ENCODE measurements at places on chromosomes 12 and 14.

DNA sequence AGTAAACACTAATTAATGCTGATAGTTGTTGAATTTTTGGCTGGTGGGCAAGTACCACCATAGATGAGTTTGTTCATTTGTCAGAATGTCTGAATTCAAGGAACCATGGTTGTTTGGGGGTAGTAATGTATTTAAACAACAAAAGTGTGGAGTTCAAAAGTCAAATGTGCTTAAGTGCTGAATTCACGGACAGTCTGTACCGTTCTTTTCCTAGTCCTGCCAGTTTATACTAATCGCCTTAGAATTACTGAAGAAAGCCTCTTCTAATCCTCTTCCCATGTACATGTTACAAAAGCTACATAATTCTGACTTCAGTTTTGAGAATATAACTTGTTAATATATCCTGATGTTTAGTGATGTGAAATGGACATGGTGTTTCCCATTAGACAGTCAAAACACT, 2.7 kb downstream of the NAA25 start:
- no peak for DNase-seq

DNA sequence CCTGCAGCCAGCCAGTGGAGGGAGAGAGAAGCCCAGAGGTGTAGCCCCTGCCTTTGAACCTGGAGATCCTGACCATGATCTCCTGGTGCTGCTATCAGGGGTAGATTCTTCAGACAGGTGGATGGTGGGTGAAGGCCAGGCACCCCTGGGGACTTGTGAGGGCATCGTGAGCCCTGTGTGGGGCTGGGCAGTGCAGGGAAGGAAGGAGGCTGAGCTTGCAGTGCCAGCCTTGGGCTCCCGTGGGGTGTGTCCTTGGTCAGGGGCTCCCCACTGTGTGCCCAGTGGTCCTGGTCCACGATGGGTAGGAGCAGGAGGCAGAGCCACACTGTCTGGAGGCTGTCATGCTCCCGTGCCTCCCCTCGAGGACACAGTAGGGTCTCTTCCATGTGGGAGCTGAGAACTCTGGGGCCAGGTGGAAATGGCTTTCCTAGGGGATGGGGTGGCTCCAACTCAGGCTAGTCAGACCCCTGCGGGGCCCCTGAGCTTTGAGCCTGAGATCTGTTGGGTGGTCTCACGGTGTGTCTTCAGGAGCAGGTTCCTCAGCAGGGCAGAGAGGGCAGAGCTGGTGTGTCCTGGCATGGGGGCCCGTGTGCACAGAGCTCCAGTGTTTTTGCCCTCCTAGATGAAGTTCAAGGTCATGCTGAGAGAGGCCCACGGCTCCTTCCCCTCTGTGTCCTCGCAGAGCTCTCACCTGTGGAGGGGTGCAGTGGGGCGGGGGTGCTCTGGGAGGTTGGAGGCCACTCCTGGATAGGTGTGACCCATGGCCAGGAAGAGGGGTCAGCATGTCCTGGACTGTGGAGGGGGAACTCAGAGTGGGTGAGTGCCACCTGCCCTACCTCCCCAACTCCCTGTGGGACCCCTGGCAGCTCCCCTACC, 25.0 kb downstream of the RTL1 start:
- DNase-seq: no peak

DNA sequence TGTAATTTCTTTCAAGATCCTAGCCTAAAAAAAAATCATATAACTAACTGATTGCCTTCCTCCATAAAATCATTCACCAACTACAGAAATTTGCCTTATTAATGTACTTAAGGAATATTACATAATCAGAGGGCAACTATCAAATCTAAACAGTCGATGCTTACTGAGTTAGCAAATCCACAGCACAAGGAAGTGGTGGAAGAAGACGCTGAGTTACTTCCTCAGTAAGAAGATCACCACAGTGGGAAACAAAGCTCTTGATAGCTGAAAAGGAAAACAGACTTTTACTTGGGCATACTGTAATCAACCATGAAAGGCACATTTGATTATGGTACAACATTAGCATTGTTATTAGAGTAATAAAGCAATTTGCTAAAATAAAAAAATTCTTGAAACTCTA, 48.7 kb downstream of the HEATR5A start:
- DNase-seq: no peak

DNA sequence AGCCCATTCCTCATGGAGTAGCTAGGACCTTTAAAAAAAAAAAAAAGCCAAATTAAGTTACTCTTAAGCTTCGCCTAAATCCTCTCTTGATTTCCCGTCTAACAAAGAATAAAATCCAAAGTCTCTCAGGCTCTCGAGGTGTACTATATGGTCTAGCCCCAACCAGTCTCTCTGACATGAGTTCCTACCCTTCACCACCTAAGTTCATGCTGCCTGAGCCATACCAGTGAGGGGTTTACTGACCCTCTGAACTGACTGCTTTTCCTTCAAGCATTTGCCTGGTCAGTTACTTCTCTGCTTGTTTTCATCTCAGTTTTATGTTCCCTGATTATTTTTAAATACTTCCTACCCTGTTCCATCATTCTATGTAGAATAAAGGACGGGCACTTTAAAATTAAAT, 58.2 kb upstream of the KCNMB4 start:
- no peak for DNase-seq

DNA sequence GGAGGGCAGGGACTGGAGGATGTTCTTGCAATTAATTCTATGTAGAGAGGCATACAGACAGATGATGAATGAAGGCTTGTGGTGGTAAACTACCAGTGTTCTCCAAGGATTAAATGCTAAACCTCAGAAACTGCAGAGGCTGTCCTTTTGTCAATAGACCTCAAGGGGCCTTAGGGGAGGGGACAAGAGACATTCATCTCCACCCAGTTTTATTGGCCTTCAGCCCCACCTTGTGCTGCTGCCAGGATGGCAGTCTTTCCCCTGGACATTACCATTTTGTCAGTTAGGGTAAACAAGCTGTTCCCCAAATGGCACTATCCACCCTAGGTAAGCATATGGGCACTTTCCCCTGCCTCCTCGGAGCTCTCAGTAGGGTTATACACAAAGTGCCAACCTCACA, 4.9 kb upstream of the SMAGP start:
- no peak for DNase-seq

- DNase-seq: no peak
Measured at GRCh38 chr14:58677996-58678395, 40.2 kb downstream of the DACT1 start.

- no peak for DNase-seq
Measured at GRCh38 chr12:126949558-126949957, 1317.4 kb upstream of the TMEM132C start.

GRCh38 chr14:58882577-58883018, 244.8 kb downstream of the DACT1 start:
- DNase-seq: no peak

DNA sequence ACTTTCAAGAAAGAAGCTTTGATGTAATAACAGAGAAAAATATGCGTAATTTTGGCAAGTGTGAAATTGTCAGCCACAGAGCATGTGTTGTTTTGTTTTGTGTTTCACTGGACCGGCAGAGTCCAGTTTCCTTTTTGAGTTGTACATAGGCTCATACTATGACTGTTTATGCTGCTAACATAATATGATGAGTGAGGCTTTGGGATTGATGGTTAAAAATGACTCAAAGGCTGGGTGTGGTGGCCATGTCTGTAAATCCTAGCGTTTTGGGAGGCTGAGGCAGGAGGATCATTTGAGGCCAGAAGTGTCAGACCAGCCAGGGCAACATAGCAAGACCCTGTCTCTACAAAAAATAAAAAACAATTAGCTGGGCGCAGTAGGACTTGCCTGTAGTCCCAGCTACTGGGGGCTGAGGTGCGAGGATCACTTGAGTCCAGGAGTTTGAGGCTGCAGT, 487.9 kb downstream of the PCNX1 start:
- no peak for DNase-seq

GRCh38 chr14:55401751-55402150, 9.9 kb downstream of the ATG14 start:
- no peak for DNase-seq

DNA sequence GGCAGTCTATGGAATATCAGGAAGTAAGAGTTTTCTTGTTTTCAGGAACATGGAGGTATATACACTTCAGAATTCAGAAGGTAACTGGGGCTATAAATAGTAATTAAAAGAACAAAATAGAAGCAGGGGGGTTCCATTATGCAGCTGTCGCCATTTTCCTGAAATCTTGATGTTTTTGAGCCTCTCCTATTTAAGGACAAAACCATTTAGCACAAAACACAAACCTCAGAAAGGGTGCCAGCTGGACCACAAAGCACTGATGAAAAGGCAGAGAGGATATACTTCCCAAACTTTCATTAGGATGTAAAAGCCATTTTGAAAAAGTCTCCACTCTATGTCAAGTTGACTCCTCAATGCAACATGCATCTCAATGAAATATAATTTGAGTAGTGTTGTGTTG, 54.2 kb upstream of the OR5AU1 start:
- DNase-seq: no peak

GRCh38 chr12:127078577-127079350, 1188.2 kb upstream of the TMEM132C start:
- no peak for DNase-seq

GRCh38 chr12:19301688-19302087, 137.6 kb upstream of the AEBP2 start:
- DNase-seq: no peak

- DNase-seq: no peak
Measured at GRCh38 chr14:95070748-95071435, 86.4 kb downstream of the DICER1 start.

DNA sequence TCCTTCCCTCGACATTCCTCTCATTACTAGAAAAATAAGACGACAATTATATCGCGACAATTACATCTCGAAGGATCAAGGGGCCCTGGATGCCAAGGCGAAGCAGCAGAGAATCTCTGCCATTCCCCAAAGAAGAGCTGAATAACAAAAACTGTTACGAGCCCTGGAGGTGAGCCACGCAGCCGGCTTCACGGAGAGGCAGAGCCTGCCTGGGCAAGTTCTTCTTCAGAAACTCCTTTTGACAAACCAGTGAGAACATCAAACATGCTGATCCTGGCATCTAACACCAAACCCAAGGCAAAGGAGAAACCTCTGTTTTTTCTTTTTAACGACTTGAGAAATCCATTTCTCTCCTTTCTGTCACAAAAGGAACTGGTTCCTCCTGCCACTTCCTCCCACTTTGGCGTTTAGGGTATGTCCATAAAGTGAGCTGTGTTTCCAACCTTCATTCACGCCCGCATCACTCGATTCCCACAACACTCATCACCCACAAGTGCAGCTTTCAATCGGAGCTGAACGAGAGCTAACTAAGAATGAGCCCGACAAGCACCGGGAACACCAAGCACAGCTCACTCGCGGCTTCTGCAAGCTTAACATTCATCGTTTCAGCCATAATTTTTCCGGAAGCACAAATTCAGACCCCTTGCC, 21.5 kb downstream of the CCDC88C start:
- no peak for DNase-seq

DNA sequence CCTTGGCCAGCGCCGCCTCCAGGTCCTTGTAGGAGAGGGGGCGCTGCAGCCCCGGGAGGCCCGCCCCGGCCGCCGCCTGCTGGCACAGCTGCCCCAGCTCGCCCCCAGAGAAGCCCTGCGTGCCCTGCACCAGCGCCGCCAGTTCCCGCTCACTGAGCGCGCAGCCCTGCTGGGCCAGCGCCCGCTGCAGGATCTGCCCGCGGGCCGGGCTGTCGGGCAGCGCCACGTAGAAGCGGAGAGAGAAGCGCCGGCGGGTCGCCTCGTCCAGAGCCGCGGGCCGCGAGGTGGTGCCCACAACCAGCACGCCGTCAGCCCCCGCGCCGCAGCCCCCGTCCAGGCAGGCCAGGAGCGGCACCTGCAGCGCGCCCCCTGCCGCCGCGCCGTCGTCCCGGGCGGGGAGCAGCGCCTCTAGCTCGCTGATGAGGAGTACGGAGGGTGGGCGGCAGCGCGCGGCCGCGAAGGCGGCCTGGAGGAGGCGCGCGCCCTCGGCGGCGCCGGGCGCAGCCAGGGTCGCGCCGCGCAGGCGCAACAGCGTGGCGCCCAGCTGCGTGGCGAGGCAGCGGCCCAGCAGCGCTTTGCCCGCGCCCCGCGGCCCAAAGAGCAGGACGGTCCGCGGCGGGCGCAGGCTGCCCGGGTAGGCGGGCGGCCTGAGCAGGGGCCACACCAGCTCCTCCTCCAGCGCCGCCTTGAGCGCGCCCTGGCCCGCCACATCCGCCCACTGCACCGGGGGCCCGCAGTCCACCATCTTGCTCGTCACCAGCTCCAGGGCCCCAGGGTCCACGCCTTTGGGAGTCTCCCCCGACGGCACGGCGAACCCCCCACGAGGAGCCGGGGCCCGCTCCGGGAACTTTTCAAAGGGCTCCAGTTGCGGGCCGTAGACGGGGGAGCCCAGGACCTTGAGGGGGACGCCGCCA, 27.7 kb downstream of the FIGNL2 start:
- DNase-seq: peak; percentile 84

DNA sequence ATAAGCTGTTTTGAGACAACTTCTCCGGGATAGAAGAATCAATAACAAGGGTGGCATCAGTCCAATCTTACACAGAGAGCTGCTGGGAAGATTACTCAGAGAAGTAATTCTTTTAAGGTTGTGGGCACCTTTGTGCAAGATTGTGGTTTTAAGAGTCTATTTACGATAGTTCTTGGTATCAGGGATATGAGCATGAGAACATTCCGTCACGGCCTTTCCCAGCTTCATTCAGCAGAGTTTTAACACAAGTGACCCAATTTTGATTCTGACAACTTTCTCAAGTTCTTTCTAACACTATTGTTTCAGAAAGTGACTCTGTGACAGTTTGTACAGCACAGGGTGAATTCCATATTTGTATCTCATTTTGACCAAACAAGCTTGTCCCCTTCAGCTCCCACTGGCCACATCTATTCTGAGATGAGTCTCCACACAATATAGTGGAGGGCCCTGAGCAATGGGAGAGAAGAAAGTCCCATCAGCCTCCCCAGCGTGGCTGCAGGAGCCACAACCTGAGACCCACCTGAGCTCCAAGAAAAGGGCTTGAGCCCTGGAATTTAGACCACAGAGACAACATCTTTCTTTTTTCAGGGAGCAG, 869.2 kb downstream of the TMEM121 start:
- no peak for DNase-seq

DNA sequence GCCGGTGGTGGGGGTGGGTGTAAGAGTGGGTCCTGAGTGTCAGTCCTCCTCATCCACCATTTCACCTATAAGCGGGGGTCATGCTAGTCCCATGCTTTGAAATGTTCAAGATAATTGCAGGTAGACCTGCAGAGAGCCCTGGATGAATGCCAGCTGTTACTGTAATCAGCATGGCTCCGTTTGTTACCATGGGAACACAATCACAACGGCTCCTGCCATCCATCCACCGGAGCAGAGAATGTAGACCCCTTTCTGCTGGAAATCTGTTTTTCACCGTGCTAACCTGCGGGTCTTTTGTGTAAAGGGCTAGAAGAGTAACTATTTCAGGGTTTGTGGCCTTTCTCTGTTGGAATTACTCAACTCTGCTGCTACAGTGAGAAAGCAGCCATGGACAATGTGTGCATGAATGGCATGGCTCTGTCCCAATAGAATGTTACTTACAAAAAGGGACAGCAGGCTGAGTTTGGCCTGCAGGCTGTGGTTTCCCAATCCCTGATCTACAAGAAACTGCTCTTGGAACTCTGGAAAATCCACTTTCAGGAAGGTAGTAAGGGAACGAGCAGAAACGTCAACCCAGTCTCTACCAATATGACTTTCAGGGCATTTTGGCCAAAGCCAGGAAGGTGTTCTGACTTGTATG, 36.1 kb downstream of the KCTD10 start:
- no peak for DNase-seq
